ENCODE measurements at places on chromosomes 16 and 17.

- no peak for DNase-seq
These were observed 837 bp downstream of the DOC2B start for GRCh38 chr17:180381-181244.

GRCh38 chr17:49108318-49108717, 24.3 kb upstream of the B4GALNT2 start:
- no peak for DNase-seq

DNA sequence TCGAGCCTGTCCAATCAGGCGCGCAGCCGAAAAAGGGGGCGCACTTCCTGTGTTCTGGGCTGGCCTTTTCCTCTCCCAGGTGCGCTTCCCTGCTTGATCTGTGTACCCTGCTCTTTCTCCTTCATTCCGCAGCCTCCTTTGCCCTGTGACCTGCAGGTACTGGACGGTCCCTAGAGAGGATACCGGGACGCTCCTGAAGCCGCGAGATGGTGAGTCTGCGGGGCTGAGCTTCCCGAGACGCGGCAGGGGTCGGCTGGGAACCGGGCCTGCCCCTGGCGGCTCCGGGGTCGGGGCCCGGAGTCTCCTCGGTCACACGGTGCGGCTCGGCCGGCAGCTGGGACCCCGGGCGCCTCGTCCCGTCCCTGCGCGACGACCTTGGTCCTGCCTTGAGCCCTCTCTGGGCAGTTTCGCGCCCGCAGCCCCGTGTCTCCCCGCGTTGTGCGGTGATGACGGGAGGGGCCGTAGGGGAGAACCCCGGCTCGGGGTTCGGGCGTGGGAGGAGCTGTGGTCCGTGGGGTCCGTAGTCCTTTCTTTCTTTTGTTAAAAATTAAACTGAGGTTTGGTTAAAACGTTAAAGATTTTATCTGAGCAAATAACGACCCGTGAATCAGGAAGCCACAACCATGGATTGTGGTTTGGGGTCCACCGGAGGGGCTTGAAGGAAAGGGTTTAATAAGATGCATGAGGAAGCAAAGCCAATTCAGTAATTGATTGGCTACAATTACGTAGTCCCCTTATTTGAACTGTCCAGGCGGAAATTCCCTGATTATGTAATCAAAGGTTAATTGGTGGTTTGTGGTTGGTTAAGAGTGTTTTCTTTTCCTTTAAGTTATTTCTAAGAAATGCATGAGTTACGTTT, 172.8 kb upstream of the ZNF267 start:
- DNase-seq: peak; percentile 88

DNA sequence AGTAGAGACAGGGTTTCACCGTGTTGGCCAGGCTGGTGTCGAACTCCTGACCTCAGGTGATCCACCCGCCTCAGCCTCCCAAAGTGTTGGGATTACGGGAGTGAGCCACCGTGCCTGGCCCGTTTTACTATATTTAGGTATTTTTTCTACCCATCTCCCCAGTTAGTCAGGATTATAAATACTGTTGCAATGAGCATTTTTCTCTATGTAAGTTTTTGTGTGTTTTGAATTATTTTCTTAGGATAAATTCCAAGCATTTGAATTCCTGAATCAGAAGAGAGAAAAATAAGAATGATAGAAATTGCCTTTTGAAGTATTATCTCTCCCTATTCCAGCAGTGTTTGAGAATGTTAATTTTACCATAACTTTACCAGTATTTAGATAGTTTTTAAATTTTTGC, 36.6 kb downstream of the KIAA0513 start:
- no peak for DNase-seq

- DNase-seq: no peak
These were observed 3.1 kb downstream of the ERI2 start for GRCh38 chr16:20803192-20803560.

GRCh38 chr16:23345237-23345636, 43.1 kb downstream of the SCNN1B start:
- DNase-seq: no peak

GRCh38 chr17:82483836-82484235, 25.3 kb downstream of the NARF start:
- DNase-seq: no peak

DNA sequence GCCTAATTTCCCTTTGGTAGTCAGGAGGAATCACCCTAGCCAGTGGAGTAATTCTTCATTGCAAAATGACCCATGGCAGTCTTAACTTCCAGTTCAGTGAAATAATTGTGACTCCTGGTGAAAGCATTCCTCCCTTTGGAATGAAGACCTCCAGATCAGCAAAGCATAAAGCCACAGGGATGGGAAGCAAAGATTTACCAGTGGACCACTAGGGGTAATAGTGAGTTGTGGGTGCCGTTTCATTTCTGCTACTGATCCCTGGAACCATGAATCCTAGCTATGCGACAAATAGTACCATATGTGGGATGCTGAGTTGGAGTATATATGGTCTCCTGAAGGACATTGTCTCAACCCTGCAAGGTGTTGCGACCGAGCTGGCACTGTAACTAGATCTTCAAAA, 13.7 kb downstream of the DYNLL2 start:
- no peak for DNase-seq

GRCh38 chr16:51120730-51121347, 30.2 kb downstream of the SALL1 start:
- no peak for DNase-seq

DNA sequence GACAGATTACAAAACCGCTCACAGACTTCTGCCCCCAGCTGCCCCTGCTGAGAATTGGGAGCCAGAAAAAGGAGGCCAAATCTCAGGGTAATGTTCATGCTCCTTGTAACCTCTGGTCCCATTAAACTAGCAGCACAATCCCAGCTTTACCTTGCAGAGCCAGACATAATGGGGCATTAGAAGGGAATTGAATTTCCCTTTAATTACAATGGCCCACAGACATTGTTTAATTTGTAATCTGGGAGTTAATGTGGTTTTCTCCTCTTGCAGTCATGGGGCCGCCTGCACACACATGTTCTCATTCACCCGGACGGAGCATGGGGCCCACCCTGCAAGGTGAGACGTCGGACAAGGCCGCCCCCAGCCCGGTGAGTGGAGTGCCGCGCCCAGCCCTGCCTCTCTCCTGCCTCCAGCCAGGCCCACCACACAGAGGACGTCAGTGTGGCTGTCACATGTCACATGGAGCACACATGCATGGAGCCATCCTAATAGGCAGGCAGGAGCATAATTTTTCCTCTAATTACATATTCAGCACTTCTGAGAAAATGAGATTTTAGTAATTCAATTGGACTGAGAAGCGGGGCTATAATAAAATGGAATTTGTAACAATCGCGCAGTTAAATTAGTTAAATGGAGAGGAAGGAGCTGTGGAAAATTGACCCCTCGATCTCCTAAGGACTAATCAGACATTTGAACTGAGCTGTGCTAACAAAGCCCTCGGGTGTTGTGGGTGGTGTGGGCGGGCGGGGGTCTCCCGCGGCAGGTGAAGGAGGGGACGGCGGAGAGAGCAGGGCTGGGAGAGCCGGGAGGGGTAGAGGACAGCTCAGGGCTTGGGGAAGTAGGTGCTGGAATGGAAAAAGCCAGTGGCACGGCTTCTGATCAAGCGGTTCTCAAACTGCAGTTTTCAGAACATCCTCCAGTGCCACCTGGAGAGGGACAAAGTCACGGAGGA, 87.7 kb downstream of the ENGASE start:
- no peak for DNase-seq

GRCh38 chr16:66901626-66902025, 17.1 kb downstream of the CDH16 start:
- DNase-seq: no peak

- DNase-seq: no peak
These were observed 20.2 kb downstream of the ZNF778 start for GRCh38 chr16:89237733-89238132.

DNA sequence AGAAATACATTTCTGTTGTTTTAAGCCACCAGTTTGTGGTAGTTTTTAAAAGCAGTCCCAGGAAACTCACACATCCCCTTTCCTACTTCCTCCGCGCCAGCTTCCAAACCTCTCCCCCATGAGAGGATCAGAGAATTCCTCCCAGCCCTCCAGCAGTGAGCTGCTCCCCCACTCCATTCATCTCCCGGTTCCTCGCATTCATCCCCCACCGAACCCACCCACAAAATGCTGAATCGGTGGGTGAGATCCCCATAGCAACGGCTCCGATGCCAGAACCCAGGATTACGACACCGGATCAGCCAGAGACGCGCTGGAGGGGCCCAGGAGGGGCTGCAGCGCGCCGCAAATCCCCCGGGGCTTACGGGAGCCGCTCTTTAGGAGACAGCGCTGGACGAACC, 251.4 kb upstream of the RPL38 start:
- no peak for DNase-seq

DNA sequence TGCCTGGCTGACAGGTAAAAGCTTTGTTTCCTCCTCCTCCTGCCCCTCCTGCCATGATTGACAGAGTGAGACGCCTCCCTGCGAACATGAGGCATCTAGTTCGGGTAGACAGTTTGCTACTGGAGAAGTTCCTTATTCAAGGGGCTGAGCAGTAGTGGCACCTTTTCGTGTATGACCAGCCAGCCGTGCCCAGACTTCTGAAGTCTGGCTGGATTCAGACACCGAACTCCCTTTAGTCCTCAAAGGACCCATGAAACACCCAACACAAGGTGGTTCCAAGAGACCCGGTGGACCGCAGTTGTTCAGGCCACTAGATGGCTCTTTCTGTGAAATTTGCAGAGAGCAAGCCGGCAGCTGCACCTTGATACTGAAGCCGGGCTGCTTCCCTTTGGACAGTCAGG, 192.8 kb downstream of the XYLT1 start:
- DNase-seq: no peak

DNA sequence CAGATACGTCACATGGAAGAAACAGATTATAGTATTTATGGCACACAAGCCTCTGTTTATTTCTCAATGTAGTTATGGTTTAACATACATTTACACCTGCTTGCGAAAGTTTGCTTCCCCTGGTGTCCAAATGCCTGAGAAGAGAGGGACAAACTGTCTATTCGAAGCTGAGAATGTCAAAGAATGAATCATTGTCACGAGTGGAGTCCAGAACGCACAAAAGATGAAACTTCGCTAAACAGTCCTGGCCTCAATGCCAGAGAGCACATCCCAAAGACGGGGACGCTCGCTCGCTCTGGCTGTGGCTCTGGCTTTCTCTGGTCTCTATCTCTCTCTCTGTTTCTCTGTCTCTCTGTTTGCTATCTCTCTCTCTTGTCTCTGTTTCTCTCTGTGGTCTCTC, 298.8 kb downstream of the FOXL1 start:
- DNase-seq: no peak

GRCh38 chr16:10941127-10941933, 938 bp downstream of the DEXI start:
- DNase-seq: no peak

DNA sequence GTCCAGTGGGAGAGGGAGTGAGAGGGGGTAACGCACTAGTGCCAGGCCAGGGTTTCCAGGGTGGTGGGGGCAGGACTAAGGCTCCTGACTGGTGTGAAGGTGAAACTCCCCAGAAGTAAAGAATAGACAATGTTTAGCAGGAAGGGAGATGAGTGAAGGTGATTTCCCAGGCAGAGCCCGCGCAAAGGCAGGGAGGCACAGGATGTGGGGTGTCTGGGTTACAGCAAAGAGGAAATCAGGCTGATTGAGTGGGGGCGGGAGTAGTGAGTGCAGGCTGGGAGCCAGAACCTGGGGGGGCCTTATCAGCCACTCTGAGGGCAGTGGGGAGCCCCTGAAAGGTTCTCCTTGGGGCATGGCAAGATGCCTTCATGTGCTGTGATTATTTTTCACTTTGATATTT, 167.5 kb downstream of the UTP18 start:
- DNase-seq: no peak

DNA sequence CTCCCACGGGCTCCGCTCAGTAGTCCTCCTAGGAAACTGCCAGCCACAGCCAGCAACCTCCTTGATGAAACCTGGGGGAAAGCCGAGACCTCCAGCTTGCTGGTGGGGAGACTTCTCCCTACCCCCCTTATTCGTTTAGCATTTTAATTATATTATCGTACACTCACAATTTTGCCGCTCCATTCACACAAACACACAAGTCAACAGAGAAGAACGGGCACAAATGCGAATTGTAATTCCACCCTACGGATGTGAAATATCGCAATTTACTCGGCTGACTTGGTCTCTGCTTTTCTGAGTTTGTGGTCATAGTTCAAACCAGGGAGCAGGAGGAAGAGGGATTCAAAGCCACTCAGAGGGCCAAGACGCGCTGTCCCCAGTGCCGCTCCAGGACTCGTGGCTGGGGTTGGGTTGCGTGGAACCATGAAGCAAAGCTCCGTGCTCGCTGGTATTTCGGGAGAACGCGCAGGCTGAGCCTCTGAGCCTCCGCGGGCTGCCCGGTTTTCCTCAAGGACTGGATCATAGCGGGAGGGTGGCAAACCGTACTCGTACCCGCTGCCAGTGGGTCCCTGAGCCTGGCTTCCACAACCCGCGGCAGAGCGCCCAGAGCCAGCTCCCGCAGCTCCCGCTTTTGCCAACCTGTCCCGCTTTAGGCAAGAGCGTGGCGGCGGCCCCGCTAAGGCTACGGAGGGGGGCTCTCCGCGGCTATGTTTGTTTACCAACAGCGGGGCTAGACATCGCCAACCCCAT, 2.0 kb downstream of the LHX1 start:
- no peak for DNase-seq

DNA sequence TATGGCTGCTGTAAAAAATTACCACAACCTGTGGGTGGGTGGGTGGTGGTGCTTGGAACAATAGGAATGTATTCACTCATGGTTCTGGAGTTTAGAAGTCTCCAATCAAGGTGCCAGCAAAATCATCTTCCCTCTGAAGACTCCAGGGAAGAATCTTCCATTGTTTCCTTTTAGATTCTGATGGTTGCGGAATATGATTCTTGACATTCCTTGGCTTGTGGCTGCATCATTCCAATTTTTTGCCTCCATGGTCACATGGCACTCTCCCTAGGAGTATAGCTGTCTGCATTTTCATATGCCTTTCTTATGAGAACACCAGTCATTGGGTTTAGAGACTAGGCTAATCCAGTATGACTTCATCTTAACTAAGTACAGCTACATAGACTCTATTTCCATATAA, 401.0 kb downstream of the HS3ST3B1 start:
- no peak for DNase-seq

DNA sequence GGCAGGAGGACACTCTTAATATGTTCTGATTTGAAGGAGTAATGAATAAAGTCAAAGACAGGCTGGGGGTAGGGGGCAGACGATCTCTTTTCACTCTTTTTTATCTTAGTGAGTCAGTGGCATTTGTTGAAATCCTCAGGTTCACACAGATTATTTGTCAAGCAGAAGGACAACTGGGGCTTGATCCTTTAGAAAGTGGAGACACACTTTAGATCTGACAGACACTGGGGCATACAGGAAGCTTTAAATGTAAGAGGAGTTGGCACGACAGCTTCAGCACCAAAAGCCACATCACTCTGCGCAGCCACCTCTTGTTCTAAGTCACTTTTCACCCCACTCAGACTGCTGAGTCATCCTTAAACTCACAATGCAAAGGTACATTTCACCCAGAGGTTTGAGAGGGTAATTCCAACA, 121.5 kb downstream of the STXBP4 start:
- peak; percentile 4 for DNase-seq
